ENCODE measurements at places on chromosomes 2 and 18. TPM values are rescaled to one million over a fixed set of nuclear protein-coding genes. Genes with fewer than 3 reads are reported as not detected.

DNA sequence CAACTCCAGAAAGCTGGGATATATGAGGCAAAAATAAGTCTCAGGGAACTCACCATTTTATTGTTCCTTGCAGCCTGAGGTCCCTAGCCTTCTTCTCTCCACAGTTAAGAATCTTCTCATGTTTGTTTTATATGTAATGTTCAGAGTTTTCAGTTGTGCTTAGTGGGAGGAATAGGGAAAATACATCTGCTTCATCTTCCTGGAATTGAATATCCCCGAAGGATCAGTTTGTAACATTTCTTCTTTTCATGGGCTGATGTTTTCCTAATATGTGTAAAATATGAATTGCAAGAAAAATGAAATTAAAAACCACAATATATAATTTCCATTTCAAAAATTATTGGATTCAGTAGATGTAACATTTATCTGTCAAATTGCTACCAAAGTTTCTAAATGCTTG lies 8.0 kb downstream of the GALNT1 start:
- peaks cover 16% of the 10 kb centered on the region for H3K36me3 ChIP-seq
- no peak for DNase-seq
- peaks cover 36% of the 10 kb centered on the region for H3K4me1 ChIP-seq

- H3K36me3 ChIP-seq = no peaks in the 10 kb centered on the region
- no peak for DNase-seq
- no peak overlapping the region for H3K4me3 ChIP-seq
- peaks cover under 1% of the 10 kb centered on the region for H3K4me1 ChIP-seq
Observed at GRCh38 chr2:43074592-43075053, 151.8 kb downstream of the ZFP36L2 start.

- no peaks in the 10 kb centered on the region for H3K36me3 ChIP-seq
- H3K4me3 ChIP-seq = no peak overlapping the region
- peaks cover 23% of the 10 kb centered on the region for H3K27me3 ChIP-seq
- H3K27ac ChIP-seq = no peak overlapping the region
- no peaks in the 10 kb centered on the region for H3K4me1 ChIP-seq
Observed at GRCh38 chr2:235348329-235348728, 145.5 kb upstream of the AGAP1 start.

- H3K27me3 ChIP-seq = no peaks in the 10 kb centered on the region
- peak; percentile 68 for DNase-seq
- H3K4me1 ChIP-seq = peaks cover 16% of the 10 kb centered on the region
- H3K36me3 ChIP-seq = peaks cover 4% of the 10 kb centered on the region
Observed at GRCh38 chr2:8154936-8155335, 526.9 kb upstream of the ID2 start.

GRCh38 chr2:65161551-65162100 lies 31.7 kb upstream of the RAB1A start:
- H3K36me3 ChIP-seq = no peaks in the 10 kb centered on the region
- no peak overlapping the region for H3K27ac ChIP-seq
- H3K4me3 ChIP-seq = no peak overlapping the region
- H3K27me3 ChIP-seq = no peaks in the 10 kb centered on the region
- H3K4me1 ChIP-seq = peaks cover 13% of the 10 kb centered on the region

Gene RAD51AP2
- not detected for total RNA-seq

DNA sequence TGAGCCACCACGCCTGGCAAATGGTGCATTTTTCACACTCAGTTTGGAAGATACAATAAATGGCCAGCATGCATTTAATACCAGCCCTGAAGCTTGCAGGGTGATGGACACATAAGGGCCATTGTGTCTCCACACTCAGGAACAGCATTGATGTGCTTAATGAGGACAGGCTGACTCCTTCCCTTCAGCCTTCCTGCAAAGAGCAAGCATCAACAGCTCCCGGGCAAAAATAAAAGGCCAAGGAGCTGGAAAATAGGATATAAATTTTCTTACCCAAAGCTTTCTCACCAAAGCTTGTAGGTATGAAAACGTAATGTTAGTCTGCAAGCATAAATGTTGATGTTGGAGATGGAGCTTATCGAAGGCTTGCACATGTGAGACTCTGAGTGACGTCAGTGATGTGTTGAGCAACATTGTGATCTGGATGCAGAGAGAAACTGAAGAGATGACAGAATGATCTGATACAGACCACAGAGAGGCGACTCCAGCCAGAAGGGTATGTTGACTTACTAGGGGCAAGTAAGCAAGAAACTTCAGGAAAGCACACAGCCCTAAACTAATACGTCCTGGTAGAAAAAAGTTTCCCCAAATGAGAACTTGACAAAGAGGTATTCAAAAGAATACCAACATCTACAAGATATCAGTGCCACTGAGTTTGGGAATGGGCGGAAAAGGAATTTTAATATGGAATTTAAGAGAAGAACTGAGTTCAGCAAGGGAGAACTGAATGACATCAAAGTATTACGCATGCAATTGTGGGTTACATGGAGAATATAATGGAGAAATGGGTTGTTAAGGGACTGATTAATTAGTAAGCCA lies 256.5 kb downstream of the TGIF1 start:
- peaks cover 32% of the 10 kb centered on the region for H3K27me3 ChIP-seq
- H3K36me3 ChIP-seq = no peaks in the 10 kb centered on the region
- DNase-seq = no peak
- no peak overlapping the region for H3K27ac ChIP-seq
- peaks cover 7% of the 10 kb centered on the region for H3K4me1 ChIP-seq
- H3K4me3 ChIP-seq = no peak overlapping the region

Gene ANKRD53
- total RNA-seq = 0.24 TPM

Gene NRBP1
- 63.3 TPM for total RNA-seq

DNA sequence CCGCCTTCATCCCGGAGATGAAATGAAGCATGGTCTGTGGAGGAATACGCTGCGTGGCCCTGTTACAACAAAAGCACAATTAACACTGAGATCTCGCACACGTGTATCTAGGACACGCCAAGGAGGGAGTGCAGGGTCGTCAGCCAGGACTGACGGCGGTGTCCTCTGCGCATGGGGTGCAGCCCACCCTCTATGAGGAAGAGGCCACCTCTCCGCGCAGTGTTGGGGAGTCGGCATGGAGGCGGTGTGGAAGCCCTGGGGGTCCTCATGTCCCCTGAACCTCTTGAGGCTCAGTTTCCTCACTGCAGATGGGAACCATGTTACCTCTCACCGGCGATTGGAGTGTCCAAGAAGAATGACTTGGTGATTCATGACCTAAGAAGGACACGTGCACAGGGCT lies 86.0 kb upstream of the ZNF236 start:
- H3K36me3 ChIP-seq = no peaks in the 10 kb centered on the region
- no peak overlapping the region for H3K4me3 ChIP-seq
- DNase-seq = no peak

- no peak for DNase-seq
- no peaks in the 10 kb centered on the region for H3K36me3 ChIP-seq
- H3K4me1 ChIP-seq = no peaks in the 10 kb centered on the region
- no peak overlapping the region for H3K27ac ChIP-seq
Observed at GRCh38 chr2:53173091-53173490, 594.5 kb upstream of the CHAC2 start.

- H3K36me3 ChIP-seq = no peaks in the 10 kb centered on the region
- no peak overlapping the region for H3K27ac ChIP-seq
- no peak overlapping the region for H3K4me3 ChIP-seq
- H3K4me1 ChIP-seq = no peaks in the 10 kb centered on the region
Observed at GRCh38 chr2:180191432-180192124, 184.5 kb upstream of the CWC22 start.

Gene PLA2R1
- total RNA-seq = not detected

Gene KCNE4
- not detected for total RNA-seq

GRCh38 chr18:79062806-79063205 lies 6.4 kb upstream of the ATP9B start:
- DNase-seq = no peak
- peaks cover 23% of the 10 kb centered on the region for H3K36me3 ChIP-seq
- H3K4me3 ChIP-seq = no peak overlapping the region
- H3K27ac ChIP-seq = no peak overlapping the region

DNA sequence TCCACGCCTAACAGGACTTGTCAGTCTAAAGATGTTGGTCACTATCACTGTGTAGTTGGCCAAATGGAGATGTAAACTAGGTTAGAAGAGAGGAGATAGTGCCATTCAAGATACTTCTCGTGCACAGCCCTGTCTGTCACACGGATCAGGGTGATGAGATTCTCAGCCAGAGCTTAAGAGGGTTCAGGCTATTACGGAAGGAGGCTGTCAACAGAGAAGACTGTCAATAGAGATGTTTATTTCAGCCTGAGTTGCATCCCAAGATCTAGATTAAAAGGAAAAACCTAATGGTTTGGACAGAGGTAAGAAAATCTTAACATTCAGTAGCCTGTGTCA lies 83.4 kb downstream of the AAK1 start:
- no peaks in the 10 kb centered on the region for H3K27me3 ChIP-seq
- peaks cover 1% of the 10 kb centered on the region for H3K36me3 ChIP-seq
- H3K27ac ChIP-seq = peak overlapping the region; percentile 34
- DNase-seq = no peak

Gene KCNK3
- total RNA-seq = not detected

- H3K27ac ChIP-seq = no peak overlapping the region
- DNase-seq = peak; percentile 0
- no peaks in the 10 kb centered on the region for H3K27me3 ChIP-seq
Observed at GRCh38 chr2:128311755-128312341, 6.8 kb downstream of the HS6ST1 start.

Gene QPCT
- total RNA-seq = not detected

Gene SPATA3
- total RNA-seq = not detected

DNA sequence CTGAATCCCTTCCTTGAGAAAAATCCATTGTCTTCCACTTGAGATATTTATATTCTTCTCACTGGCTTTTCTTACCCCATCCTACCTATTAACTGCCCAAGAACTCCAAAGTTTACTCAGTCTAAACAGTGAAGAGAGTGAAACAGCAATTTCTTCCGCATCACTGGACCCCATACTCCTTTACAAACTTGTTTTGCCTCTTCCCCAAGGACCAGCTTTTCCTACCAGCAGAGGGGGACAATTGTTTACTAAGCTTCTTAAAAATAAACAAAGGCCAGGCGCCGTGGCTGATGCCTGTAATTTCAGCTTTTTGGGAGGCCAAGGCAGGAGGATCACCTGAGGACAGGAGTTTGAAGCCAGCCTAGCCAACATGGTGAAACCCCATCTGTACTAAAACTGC lies 52.0 kb downstream of the LRATD1 start:
- no peak overlapping the region for H3K27ac ChIP-seq

DNA sequence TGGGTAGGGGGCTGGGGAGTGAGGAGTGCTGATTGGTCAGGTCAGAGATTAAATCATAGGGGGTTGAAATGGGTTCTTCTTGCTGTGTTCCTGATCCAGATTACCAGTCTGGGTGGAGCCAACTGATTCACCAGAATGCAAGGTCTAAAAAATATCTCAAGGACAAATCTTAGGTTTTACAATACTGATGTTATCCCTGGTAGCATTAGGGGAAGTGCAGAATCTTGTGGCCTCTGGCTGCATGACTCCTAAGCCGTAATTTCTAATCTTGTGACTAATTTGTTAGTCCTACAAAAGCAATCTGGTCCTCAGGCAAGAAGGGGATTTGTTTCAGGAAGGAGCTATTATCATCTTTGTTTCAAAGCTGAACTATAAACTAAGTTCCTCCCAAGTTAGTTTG lies 289.2 kb upstream of the KYNU start:
- H3K27me3 ChIP-seq = no peaks in the 10 kb centered on the region
- no peak overlapping the region for H3K27ac ChIP-seq
- H3K4me3 ChIP-seq = no peak overlapping the region
- no peaks in the 10 kb centered on the region for H3K36me3 ChIP-seq
- no peak for DNase-seq

DNA sequence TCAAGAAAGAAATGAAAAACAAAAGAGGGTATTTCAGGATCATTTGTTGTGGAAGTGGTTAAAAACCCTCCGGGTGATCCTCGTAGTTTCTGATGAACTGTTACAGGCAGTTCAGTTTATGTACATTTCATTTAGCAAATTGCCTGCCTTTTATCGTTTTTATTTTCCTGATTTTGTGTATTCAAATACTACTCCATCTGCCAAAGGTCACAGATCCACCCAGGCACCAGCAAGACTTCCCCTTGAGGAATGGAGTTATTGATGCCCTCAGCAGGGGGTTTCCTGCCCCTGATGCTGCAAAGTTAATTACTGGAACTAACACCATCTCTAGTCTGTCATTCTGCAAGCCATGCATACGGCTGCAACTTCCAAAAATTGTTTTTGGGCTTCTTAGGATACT lies 641.9 kb downstream of the SLC4A3 start:
- no peak overlapping the region for H3K4me3 ChIP-seq
- no peak for DNase-seq
- H3K4me1 ChIP-seq = no peaks in the 10 kb centered on the region

Gene SLC30A3
- total RNA-seq = 0.55 TPM

Gene CCDC74B
- total RNA-seq = 4.1 TPM

- H3K27me3 ChIP-seq = no peaks in the 10 kb centered on the region
- peak; percentile 76 for DNase-seq
- peaks cover 78% of the 10 kb centered on the region for H3K4me1 ChIP-seq
- peak overlapping the region; percentile 98 for H3K27ac ChIP-seq
- H3K4me3 ChIP-seq = peak overlapping the region; percentile 17
Observed at GRCh38 chr2:196987649-196988364, 61.3 kb upstream of the PGAP1 start.

GRCh38 chr2:42984081-42984480 lies 191.7 kb upstream of the HAAO start:
- H3K4me3 ChIP-seq = no peak overlapping the region
- no peak overlapping the region for H3K27ac ChIP-seq
- no peaks in the 10 kb centered on the region for H3K27me3 ChIP-seq
- no peak for DNase-seq
- H3K36me3 ChIP-seq = no peaks in the 10 kb centered on the region
- no peaks in the 10 kb centered on the region for H3K4me1 ChIP-seq

- H3K4me1 ChIP-seq = no peaks in the 10 kb centered on the region
- no peaks in the 10 kb centered on the region for H3K27me3 ChIP-seq
- no peak for DNase-seq
- H3K4me3 ChIP-seq = no peak overlapping the region
- H3K27ac ChIP-seq = no peak overlapping the region
Observed at GRCh38 chr2:201004370-201004769, 40.9 kb upstream of the ORC2 start.

DNA sequence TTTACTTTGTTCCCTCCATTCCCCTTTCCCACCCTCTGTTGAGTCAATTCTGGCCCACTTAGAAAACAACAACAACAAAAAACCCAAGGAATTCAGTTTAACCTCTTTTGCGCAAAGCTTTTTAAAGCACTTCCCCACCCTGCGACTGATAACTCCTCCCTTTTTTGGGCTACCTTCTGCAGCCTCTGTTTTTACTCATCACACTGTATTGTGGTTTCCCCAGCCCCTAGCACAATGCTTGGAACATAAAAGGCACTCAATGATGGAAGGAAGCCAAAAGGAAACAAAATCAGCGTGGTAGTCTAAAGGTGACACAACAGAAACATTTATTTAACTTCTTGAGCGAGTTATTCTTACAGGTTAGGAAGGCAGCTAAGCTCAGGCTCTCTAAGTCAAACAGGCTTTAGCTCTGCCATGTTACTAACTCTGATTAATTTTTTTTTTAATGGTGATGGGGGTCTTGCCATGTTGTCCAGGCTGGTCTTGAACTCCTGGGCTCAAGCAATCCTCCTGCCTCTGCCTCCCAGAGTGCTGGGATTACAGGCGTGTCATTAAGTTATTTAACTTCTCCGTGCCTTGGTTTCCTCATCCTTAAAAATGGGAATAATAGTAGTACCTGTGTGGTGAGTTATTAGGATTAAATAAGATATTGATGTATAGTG lies 1.3 kb downstream of the CEP68 start:
- DNase-seq = peak; percentile 77
- H3K4me3 ChIP-seq = peak overlapping the region; percentile 93
- H3K27ac ChIP-seq = peak overlapping the region; percentile 57
- H3K27me3 ChIP-seq = no peaks in the 10 kb centered on the region
- H3K4me1 ChIP-seq = peaks cover 51% of the 10 kb centered on the region

Gene MYO7B
- total RNA-seq = 0.41 TPM

Gene CACNB4
- total RNA-seq = 0.15 TPM

- H3K4me1 ChIP-seq = no peaks in the 10 kb centered on the region
- no peak overlapping the region for H3K4me3 ChIP-seq
- no peak overlapping the region for H3K27ac ChIP-seq
Observed at GRCh38 chr18:28267878-28268625, 91.1 kb upstream of the CDH2 start.

All from activated naive CD4-positive, alpha-beta T cell treated with anti-CD3 and anti-CD28 coated beads for 36 hours (primary cell).